ENCODE measurements at places on chromosomes 2 and 18.

- DNase-seq: no peak
Measured at GRCh38 chr2:210913461-210913860, 357.1 kb downstream of the CPS1 start.

- DNase-seq: no peak
Measured at GRCh38 chr2:44335806-44336538, 25.3 kb downstream of the PREPL start.

DNA sequence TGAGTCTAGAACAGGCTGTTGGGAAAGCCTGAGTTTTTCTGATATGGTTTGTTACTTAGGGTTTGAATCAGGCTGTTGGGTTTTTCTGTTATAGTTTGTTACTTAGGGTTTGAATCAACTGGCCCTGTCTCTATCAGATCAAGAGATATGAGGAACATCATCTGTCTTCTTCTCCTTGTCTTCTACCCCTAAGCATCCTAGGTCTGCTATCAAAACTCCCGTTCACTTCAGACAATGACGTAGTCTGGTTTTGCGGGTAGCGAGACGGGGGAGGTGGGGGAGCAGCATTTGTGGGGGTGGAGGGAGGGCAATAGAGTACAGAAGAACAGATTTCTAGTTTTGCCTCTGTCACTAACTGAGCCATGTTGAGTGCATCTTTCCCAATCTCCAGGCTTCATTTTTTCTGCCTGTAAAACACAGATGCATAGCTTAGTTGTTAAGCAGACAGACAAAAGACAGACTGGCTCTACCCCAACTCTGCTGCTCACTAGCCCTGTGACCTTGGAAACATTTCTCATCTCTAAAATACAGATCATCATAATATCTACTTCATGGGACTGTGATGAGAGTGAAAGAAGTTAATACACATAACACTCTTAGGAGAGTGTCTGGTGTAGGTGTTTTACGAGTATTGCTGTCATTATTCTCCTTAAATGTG, 9.1 kb downstream of the TNP1 start:
- no peak for DNase-seq

DNA sequence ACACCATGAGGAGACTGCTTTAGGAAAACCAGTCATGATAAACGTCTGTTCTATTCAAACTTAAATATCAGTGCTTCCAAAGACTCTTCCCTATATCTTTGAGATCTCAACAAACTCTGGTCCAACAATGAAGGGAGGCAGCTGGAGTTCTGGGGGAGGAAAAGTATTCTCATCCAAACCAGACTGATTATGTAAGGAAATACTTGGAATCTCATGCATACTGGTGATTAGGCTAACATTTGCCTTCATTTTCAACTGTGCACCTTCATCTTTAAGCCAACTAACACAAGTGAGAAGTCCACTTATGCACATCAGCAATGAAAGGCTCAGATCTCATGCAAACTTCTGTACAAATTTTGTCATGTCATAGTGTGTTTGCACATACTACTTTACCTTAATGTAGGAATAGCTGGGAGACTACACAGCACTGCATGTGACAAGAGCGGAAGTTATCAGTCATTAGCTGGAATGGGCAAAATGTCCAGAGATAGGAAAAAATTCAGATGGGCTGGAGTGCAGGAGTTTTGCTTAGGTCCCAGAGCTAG, 67.5 kb upstream of the STK17B start:
- no peak for DNase-seq

- DNase-seq: peak; percentile 22
Measured at GRCh38 chr2:79432731-79433146, 80.1 kb upstream of the CTNNA2 start.

DNA sequence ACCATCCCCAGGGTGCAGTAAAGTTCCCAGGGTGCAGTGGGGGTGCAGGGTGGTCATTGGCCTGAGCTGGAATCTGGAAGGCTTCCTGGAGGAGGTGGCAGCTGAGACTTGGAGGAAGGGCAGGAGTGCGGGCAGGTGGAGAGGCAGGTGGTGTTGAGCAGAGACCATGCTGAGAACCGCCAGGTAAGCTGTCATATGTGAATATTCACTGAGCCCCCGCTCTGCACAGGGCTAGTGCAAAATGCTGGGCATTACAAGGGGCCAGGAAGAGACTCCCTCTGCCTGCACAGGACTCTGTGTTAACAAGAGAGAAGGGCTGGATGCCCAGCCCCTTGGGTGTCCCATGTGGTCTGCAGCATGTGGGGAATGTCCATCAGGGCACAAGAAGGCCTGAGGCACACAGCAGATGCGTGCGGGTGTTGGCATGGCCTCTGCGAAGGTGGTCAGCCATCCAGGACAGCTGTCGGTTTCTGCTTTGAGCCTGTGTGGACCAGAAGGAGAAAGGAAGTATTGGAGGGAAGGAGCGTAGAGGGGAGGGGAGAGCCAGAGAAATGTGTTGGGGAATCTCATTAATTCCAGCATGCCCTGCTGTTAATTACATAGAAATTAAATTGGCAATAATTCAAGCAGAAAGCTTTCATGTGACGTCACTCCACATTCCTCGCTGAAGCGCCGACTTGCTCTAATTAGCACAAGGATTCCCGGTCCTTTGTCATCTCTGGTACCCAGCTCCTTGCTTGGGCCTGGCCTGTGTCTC, 62.8 kb upstream of the OTOS start:
- no peak for DNase-seq

GRCh38 chr2:32425719-32426141, 68.9 kb downstream of the BIRC6 start:
- DNase-seq: no peak

DNA sequence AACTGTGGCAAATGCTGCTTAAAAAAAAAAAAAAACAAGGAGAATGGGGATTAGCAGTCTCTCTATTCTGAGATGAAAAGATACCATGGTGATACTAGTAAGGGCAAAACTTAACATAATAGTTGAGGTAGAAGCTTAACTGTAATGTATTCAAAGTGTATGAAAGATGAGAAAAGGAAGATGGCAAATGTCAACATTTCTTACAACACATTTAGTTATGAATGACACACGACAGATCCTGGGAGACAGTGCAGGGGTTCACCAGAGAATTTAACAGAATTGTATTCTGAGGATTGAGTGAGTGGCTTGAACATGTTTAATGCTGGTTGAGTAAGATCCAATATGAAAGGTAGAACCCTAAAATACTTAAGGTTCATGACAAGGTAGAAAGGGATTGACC, 52.7 kb downstream of the CUL3 start:
- DNase-seq: no peak

GRCh38 chr2:18247282-18248110, 313.0 kb downstream of the RDH14 start:
- no peak for DNase-seq

Measured in NCI-H1930 (cell line).